Naive B cell (primary cell): ENCODE measurements at places on chromosomes 5 and 9. TPM values are rescaled to one million over a fixed set of nuclear protein-coding genes. Genes with fewer than 3 reads are reported as not detected.

The PRSS3 gene
- polyA plus RNA-seq = not detected

The EHMT1 gene
- 31.9 TPM for polyA plus RNA-seq

The ZNF454 gene
- not detected for polyA plus RNA-seq

The SLC6A7 gene
- polyA plus RNA-seq = not detected

The SMARCA2 gene
- polyA plus RNA-seq = 39.3 TPM

The NPR3 gene
- not detected for polyA plus RNA-seq

The MTAP gene
- 24.3 TPM for polyA plus RNA-seq

The MINAR2 gene
- not detected for polyA plus RNA-seq

The NRARP gene
- not detected for polyA plus RNA-seq

The C5orf24 gene
- polyA plus RNA-seq = 10.1 TPM

The PCDHA4 gene
- polyA plus RNA-seq = not detected

The ACOT12 gene
- polyA plus RNA-seq = not detected

GRCh38 chr5:90557391-90557790 is 1.2 kb upstream of the ADGRV1 start:
- peaks cover 13% of the 10 kb centered on the region for H3K4me1 ChIP-seq
- H3K4me3 ChIP-seq = no peak overlapping the region
- H3K27ac ChIP-seq = no peak overlapping the region
- H3K27me3 ChIP-seq = peaks cover 77% of the 10 kb centered on the region

DNA sequence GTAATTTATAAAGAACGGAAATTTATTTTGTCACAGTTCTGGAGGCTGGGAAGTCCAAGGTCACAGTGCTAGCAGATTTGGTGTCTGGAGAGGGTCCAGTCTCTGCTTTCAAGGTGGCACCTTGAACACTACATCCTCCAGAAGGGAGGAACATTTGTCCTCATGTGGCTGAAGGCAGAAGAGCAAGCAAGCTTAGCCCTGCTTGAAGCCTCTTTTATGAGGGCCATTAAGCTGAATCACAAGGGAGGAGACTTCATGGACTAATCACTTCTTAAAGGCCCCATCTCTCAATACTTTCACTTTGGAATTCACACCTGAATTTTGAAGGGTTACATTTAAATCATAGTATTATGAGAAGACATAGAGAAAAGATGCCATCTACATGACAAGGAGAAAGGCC is 215.4 kb upstream of the NFIL3 start:
- H3K27me3 ChIP-seq = peaks cover 29% of the 10 kb centered on the region

DNA sequence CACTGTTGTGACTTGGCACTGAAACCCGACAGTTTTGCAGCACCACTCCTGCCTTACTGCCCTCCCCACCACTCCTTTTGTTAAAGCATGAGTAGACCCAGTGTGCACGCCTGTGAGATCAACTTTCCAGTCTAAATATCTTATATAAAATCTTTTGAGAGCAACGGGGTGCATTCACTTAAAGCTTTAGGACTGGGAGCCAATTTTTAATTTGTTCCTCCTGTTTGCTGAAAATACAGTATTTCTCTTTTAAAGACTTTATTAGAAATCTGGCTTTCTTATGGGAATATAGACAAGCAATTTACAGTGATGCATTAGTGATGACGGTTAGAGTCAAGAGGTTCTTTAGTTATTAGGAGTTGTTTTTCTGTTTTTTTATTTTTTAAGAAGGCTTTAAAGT is 397.5 kb downstream of the TMEM167A start:
- DNase-seq = no peak
- H3K36me3 ChIP-seq = no peaks in the 10 kb centered on the region
- no peak overlapping the region for H3K27ac ChIP-seq

GRCh38 chr5:437281-437771 is 5.7 kb upstream of the EXOC3 start:
- peaks cover under 1% of the 10 kb centered on the region for H3K4me1 ChIP-seq
- no peaks in the 10 kb centered on the region for H3K36me3 ChIP-seq
- H3K4me3 ChIP-seq = no peak overlapping the region
- DNase-seq = no peak
- no peak overlapping the region for H3K27ac ChIP-seq
- peaks cover 5% of the 10 kb centered on the region for H3K27me3 ChIP-seq

- H3K36me3 ChIP-seq = peaks cover 37% of the 10 kb centered on the region
- H3K4me1 ChIP-seq = peaks cover 69% of the 10 kb centered on the region
- H3K27ac ChIP-seq = peak overlapping the region; percentile 97
Observed at GRCh38 chr9:36930941-36931340, 103.1 kb downstream of the PAX5 start.

- H3K27ac ChIP-seq = peak overlapping the region; percentile 97
- H3K27me3 ChIP-seq = no peaks in the 10 kb centered on the region
- peak overlapping the region; percentile 98 for H3K4me3 ChIP-seq
- no peaks in the 10 kb centered on the region for H3K36me3 ChIP-seq
Observed at GRCh38 chr5:40678460-40679147, 1.1 kb upstream of the PTGER4 start.

DNA sequence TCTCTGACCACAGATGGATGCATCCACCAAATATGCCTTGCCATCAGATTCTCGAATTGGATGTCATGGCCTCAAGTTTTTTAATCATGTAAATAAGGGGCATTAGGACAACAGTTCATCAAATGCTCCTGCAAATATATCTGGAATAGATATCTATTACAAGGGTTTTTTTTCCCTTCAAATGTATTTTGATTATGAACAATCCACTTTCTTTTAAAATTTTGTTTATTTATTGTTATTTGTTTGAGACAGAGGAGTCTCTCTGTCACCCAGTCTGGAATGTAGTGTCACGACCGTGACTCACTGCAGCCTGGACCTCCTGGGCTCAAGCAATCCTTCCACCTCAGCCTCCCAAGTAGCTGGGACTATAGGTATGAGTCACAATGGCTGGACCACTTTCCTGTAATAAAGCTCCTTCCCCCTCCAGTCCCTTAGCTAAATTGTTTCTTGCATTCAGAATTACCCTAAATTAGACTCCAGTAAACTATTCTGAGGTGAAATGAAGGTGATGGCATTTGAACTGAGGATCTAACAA is 1412.1 kb downstream of the EFNA5 start:
- no peaks in the 10 kb centered on the region for H3K4me1 ChIP-seq
- H3K27me3 ChIP-seq = no peaks in the 10 kb centered on the region
- H3K27ac ChIP-seq = no peak overlapping the region
- no peaks in the 10 kb centered on the region for H3K36me3 ChIP-seq
- no peak overlapping the region for H3K4me3 ChIP-seq

GRCh38 chr9:113651896-113652295 is 188.4 kb downstream of the RGS3 start:
- H3K27me3 ChIP-seq = peaks cover 2% of the 10 kb centered on the region
- H3K4me1 ChIP-seq = peaks cover 4% of the 10 kb centered on the region
- no peak overlapping the region for H3K4me3 ChIP-seq
- no peak overlapping the region for H3K27ac ChIP-seq

DNA sequence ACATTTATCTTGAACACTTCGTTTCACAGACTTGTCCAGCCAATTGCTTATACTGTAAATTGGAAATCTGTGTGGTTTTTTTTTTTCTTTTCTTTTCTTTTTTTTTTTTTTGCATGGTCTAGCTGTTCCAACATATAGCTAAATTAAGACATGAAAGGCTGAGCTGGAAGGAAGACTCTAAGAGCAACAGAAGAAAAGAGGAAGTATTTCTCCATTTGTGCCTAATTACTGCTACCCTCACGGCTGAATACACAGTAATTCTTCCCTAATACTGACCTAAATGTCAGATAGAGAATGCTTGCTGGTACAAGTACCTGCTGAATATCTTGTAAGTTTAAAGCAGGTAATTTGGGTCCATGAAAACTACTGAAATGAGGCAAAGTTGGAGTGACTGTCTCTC is 11.0 kb upstream of the HAPLN1 start:
- H3K4me3 ChIP-seq = no peak overlapping the region
- peaks cover 10% of the 10 kb centered on the region for H3K36me3 ChIP-seq
- peaks cover 7% of the 10 kb centered on the region for H3K27me3 ChIP-seq
- no peak for DNase-seq

DNA sequence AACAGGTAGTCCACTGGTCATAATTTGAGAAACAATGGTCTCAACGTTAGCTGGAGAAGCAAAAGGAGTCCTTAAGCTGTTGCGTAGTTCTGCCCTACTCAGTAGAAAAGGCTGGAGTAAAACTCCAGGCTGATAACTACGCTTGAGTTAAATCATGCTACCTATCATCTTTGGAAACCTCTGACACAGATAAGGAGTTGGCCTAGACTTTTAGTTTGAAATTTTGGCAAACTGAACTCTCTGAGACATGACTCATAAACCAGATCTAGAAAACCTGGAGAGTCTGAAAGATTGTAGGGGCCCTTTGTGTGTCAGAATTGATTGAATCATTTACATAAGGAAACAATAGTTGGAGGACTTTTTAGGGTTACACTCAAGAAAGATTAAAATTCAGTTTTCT is 26.3 kb downstream of the NMUR2 start:
- H3K4me3 ChIP-seq = no peak overlapping the region
- no peaks in the 10 kb centered on the region for H3K36me3 ChIP-seq
- H3K27me3 ChIP-seq = no peaks in the 10 kb centered on the region
- H3K27ac ChIP-seq = no peak overlapping the region

- H3K27ac ChIP-seq = no peak overlapping the region
- DNase-seq = no peak
Observed at GRCh38 chr5:149466457-149466972, 84.7 kb downstream of the CSNK1A1 start.

DNA sequence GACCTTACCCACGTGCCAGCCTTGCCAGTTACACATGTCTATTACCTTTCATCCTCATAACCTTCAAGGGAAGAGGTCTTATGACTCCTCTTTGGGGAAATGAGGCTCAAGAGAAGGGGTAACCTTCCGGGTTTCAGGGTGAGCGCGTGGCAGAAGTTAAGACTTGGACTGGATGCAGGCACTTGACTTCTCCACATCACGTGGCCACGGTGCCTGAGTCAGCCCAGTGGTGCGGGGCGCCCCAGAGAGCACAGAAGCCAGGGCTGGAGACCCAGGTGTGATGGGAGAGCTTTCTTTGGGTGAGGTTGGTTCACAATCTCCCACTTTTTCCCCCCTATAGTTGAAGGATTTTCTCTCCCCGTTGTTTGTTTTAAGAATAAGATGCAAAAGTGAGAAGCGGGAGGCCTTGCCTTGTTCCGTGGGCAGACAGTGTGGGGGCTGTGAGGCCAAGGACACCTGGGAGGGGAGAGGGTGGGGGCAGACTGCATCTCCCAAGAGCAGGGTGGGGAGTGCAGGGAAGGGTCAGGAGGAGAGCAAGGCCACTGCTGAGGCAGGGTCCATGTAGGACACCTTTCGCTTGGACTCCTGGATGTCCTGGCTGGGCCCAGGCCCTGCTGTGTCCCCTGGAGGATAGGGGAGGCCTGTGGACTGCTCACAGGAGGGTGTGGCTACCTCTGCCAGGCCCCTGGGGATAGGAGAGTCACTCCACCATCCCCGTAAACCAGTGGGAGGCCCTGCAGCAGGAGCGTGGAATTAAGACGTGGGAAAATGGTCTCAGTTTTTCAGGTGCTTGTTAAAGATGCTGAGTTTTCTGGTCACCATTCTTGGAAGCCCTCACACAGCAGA is 90.0 kb upstream of the CTSL start:
- no peak overlapping the region for H3K4me3 ChIP-seq
- no peaks in the 10 kb centered on the region for H3K27me3 ChIP-seq
- no peaks in the 10 kb centered on the region for H3K36me3 ChIP-seq
- no peak for DNase-seq
- H3K27ac ChIP-seq = no peak overlapping the region

DNA sequence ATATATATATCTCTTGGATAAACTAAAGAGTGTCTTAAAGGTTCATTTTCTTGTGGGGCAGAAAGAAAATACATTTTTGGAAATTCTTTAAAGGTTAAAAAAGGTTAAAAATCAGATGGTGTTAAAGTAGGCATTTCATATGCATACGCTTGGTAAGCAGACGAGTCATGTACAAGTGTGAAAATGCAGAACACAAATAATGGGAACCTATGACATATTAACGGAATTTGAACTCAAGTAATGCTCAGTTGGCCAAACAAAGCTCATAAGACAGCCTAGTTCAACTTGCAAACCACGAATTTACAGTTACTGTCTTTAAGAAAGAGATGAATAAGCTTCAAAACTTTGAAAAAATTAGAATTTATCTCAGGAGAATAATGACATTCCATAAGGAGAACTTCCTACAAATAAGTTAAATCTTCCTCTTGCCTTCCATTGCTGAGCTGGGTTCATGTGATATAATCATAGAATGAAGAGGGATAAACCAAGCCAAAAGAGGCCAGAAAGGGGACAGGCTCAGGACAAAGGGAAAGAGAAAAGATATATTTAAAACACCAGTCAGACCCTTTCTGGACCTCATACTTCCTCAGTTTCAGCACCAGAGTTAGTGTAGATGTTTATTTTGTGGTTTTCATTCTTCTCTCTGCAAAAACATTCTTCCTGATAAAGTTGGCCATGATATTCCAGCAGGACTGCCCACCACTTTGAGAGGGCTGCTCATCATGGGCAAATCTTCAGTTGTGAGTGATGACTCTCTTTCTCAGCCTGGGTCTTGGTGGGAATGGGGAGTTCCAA is 256.7 kb upstream of the CD180 start:
- no peak overlapping the region for H3K27ac ChIP-seq
- H3K4me3 ChIP-seq = no peak overlapping the region
- H3K27me3 ChIP-seq = no peaks in the 10 kb centered on the region
- H3K36me3 ChIP-seq = no peaks in the 10 kb centered on the region
- H3K4me1 ChIP-seq = no peaks in the 10 kb centered on the region

GRCh38 chr5:38913714-38914113 is 67.9 kb downstream of the OSMR start:
- no peak for DNase-seq
- peaks cover 46% of the 10 kb centered on the region for H3K27me3 ChIP-seq
- no peaks in the 10 kb centered on the region for H3K4me1 ChIP-seq
- peaks cover 15% of the 10 kb centered on the region for H3K36me3 ChIP-seq

DNA sequence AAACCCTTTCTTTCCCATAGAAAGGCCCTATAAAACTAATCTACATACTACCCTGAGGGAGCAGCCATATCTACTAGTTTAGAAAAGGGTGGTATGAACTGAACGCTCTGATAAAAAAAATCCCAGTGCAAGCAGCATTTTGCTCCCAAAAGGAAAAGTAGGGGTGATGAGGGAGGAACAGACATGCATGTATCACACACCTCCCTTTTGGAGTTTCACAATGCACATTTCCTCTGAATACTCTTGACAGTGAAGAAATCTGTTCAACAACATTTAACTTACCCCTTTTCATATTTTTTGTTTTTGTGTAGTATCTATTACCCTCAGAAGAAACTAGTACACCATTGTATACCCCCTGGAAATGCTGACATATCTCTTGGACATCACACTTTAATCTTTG is 411.4 kb downstream of the MAT2B start:
- no peak for DNase-seq
- peak overlapping the region; percentile 100 for H3K27ac ChIP-seq
- peak overlapping the region; percentile 84 for H3K4me3 ChIP-seq
- peaks cover 67% of the 10 kb centered on the region for H3K4me1 ChIP-seq

- no peaks in the 10 kb centered on the region for H3K4me1 ChIP-seq
- no peaks in the 10 kb centered on the region for H3K27me3 ChIP-seq
- no peaks in the 10 kb centered on the region for H3K36me3 ChIP-seq
- no peak for DNase-seq
Observed at GRCh38 chr9:73577848-73578247, 426.2 kb downstream of the ANXA1 start.

- no peaks in the 10 kb centered on the region for H3K27me3 ChIP-seq
- H3K4me3 ChIP-seq = no peak overlapping the region
- no peaks in the 10 kb centered on the region for H3K36me3 ChIP-seq
Observed at GRCh38 chr9:118455788-118456187, 751.6 kb downstream of the TLR4 start.
